ENCODE measurements at places on chromosomes 6 and 20.

- H3K36me3 ChIP-seq: no peaks in the 10 kb centered on the region
- H3K27ac ChIP-seq: no peak overlapping the region
- peaks cover 7% of the 10 kb centered on the region for H3K27me3 ChIP-seq
- no peak overlapping the region for H3K4me3 ChIP-seq
- no peaks in the 10 kb centered on the region for H3K4me1 ChIP-seq
These were observed 19.7 kb upstream of the MDFI start for GRCh38 chr6:41618598-41618997.

DNA sequence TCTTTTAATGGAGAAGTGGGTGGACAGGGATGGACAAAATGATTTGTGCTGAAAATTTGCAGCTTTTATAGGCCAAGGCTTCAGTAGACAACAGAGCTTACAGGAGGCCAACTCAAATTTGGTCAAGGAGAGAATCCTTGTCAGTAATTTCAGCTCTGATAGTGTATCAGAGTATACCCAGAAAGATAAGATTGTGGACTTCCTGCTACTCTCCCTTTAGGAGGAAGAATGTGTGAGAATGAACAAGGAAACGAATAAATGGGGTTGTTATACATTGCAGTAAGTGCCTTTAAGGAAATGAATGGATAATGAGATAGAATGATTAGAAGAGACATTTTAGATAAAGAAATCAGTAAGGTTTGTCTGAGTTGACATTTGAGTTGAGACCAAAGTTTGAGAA, 519.9 kb downstream of the UTRN start:
- no peaks in the 10 kb centered on the region for H3K27me3 ChIP-seq
- peaks cover 2% of the 10 kb centered on the region for H3K36me3 ChIP-seq
- H3K4me3 ChIP-seq: no peak overlapping the region
- DNase-seq: no peak

DNA sequence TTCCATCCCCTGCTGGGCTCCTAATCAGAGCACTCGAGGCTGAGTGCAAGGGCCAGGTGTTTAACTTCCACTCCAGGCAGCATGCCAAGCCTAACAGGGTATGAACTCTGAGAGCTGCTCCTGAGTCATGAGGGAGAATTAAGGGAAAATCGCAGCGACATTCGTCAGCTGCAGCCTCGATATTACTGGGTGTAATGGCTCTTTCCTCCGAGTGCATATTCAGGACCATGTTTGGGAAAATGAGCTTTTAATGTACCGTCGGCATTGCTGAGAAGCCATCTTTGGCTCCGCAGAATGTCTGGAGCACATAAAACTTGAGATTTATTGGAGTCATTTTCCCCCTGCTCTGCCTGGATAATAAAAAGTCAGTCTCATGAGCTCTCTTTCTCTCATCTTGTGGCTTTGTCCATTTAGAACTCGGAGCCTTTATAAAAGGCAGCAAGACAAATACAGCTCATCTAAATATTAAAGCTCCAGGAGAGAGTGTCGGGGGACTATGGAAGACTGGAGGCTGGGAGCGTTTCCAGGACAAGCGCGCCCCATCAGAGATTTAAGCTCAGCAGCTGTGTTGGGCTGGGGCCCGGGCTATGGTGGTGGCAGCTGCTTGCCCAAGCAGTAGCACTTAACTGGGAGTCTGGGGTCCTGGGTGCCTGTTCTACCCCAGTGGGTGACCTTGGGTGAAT, 103.7 kb downstream of the TOX2 start:
- H3K4me1 ChIP-seq: peaks cover 8% of the 10 kb centered on the region
- no peak overlapping the region for H3K27ac ChIP-seq
- no peak overlapping the region for H3K4me3 ChIP-seq

DNA sequence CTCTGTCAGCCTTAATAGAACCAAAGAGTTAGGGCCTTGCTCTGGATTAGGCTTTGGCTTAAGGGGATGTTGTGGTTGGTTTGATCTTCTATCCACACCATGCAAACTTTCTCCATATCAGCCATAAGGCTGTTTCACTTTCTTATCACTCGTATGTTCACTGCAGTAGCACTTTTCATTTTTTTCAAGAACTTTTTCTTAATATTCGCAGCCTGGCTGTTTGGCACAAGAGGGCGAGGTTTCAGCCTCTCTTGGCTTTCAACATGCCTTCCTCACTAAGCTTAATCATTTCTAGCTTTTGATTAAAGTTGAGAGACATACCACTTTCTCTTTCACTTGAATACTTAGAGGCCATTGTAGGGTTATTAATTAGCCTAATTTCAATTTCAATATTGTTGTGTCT, 193.1 kb downstream of the NRN1 start:
- H3K4me1 ChIP-seq: no peaks in the 10 kb centered on the region
- H3K27me3 ChIP-seq: no peaks in the 10 kb centered on the region
- no peak overlapping the region for H3K4me3 ChIP-seq
- H3K27ac ChIP-seq: no peak overlapping the region
- H3K36me3 ChIP-seq: no peaks in the 10 kb centered on the region
- DNase-seq: no peak

- no peaks in the 10 kb centered on the region for H3K27me3 ChIP-seq
- no peak for DNase-seq
- H3K4me3 ChIP-seq: no peak overlapping the region
- H3K36me3 ChIP-seq: no peaks in the 10 kb centered on the region
These were observed 467.4 kb upstream of the PLCB4 start for GRCh38 chr20:8601542-8601912.

GRCh38 chr20:56519551-56519950, 5.0 kb upstream of the FAM209A start:
- no peaks in the 10 kb centered on the region for H3K4me1 ChIP-seq
- peaks cover 43% of the 10 kb centered on the region for H3K36me3 ChIP-seq
- H3K4me3 ChIP-seq: no peak overlapping the region
- H3K27ac ChIP-seq: no peak overlapping the region
- no peaks in the 10 kb centered on the region for H3K27me3 ChIP-seq
- no peak for DNase-seq

DNA sequence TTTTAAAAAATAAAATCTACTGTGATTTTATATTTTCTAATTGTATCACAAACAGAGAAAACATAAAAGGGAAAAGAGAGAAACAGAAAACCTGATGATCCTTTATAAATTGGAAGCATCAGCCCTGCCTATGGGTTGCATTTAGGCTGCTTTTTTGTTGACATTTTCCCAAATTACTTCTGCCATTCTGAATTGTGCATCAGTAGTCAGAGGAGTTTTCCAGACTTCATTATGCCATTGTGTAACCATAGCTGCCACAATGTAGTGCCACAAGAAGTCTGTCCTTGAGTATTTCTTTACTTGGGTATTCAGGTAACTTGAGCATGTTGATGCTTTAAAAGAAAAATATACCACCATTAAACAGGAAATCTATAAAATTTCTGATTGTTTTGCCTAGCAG, 130.3 kb downstream of the HACE1 start:
- no peaks in the 10 kb centered on the region for H3K27me3 ChIP-seq
- H3K4me3 ChIP-seq: no peak overlapping the region
- no peak overlapping the region for H3K27ac ChIP-seq
- no peak for DNase-seq
- H3K36me3 ChIP-seq: no peaks in the 10 kb centered on the region

DNA sequence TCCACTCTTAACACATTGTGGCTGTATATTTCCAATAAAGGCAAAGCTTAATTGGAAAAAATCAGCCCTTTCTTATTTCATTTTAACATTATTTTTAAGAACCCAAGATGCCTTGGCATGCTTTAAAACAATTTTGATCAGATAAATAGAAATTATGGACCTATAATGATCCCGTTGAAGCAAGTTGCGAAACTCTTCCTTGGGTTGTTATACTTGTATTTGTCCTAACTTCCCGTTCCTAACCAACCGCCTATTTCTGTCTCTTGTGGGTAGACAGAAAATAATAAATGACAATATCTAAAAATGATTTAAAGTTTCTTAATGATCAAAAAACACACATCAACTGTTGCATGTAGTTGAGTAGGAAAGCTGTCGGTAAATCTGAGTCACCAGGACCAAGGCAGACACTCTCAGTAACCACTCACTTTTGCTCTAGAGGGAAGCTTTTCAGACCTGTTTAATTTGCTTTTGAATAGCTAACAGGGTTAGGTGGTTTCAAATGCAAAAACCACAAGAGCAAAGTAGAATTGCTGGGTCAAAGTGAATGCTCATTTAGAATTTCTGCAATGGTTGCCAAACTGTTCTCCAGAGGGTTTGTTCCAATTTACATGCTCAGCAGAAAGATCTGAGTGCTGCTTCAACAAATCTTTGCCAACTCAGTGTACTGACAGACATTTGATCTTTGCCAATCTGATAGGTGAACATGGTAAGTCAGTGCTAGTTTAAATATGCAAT, 34.2 kb upstream of the KCNK5 start:
- no peak for DNase-seq
- peaks cover 4% of the 10 kb centered on the region for H3K27me3 ChIP-seq
- no peaks in the 10 kb centered on the region for H3K36me3 ChIP-seq
- H3K4me1 ChIP-seq: peaks cover 16% of the 10 kb centered on the region

- DNase-seq: no peak
- no peaks in the 10 kb centered on the region for H3K36me3 ChIP-seq
- no peak overlapping the region for H3K4me3 ChIP-seq
- H3K27me3 ChIP-seq: peaks cover 5% of the 10 kb centered on the region
- H3K27ac ChIP-seq: no peak overlapping the region
These were observed 86.7 kb upstream of the STMND1 start for GRCh38 chr6:17015144-17015543.

DNA sequence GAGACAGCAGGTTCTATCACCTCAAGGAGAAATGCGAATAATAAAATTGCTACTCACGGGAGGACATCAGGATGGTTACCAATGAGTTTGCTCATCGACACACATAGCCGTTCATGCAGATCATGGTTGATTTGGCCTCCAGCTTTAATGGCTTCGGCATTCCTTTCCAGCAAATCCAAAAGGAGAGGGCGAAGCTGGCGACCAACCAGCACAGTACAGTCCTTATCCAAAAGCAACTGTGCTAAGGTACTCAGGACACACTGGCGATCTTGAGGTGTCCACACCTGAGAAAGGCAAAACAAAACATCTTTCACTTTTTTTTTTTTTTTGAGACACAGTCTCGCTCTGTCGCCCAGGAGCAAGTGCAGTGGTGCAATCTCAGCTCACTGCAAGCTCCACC, 16.3 kb downstream of the MDN1 start:
- no peaks in the 10 kb centered on the region for H3K4me1 ChIP-seq
- no peak overlapping the region for H3K27ac ChIP-seq

GRCh38 chr6:5084781-5085647, at the start of gene PPP1R3G:
PPP1R3G (plus strand) TSS chr6:5085341; CDS start chr6:5085486, 145 bp downstream.
- H3K4me1 ChIP-seq: peaks cover 14% of the 10 kb centered on the region
- peaks cover 27% of the 10 kb centered on the region for H3K27me3 ChIP-seq
- H3K36me3 ChIP-seq: no peaks in the 10 kb centered on the region
- peak within 1 kb of the TSS; percentile 63 for H3K27ac ChIP-seq
- peak within 1 kb of the TSS; percentile 65 for H3K4me3 ChIP-seq

DNA sequence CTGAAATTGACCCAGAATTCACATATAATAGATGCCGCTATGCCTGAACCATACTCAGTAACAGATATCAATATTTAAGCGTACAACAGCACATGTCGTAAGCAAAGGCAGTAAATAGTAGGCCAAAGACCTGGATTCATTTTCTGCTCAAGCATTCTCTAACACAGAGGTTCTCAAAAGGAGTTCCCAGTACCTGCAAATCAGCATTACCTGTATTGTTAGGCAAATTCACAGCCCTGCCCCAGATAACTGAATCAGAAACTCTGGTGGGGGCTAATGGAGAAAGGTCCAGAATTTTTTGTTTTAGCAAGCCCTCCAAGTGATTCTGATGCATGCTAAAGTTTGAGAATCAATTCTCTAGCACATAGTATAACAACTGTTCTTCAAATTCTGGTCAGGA, 36.0 kb downstream of the RSPO3 start:
- H3K27me3 ChIP-seq: no peaks in the 10 kb centered on the region
- no peak overlapping the region for H3K4me3 ChIP-seq
- DNase-seq: no peak

DNA sequence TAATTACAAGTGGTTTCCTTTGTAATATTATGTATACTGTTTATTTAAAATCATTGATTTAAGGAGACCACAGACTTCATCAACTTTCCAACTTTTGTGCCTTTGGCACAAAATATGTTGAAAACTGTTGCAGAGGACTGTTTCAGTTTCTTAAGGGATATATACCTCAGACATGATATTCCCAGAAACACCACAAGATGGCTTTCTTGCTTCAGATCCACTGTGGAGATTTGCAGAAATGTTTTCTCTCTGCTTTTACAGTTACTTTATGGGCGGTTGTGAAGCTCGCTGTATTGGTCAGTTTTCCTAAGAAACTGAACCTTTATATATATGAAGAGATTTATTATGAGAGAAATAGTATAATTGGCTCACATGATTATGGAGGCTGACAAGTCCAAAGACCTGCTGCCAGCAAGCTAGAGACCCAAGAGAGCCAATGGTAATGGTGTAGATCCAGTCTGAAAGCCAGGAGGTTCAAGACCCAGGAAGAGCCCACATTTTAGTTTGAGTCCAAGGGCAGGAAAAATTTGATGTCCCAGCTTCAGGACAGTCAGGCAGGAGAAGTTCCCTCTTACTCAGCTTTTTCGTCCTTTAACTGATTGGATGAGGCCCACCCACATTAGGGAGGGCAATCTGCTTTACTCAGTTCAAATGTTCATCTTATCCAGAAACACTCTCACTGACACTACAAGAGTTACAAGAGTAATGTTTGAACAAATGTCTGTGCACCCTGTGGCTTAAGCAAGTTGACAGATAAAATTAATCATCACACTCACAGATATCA, 12.8 kb downstream of the ME1 start:
- no peak overlapping the region for H3K27ac ChIP-seq
- DNase-seq: peak; percentile 45
- H3K4me1 ChIP-seq: peaks cover 11% of the 10 kb centered on the region
- H3K27me3 ChIP-seq: no peaks in the 10 kb centered on the region
- no peaks in the 10 kb centered on the region for H3K36me3 ChIP-seq
- no peak overlapping the region for H3K4me3 ChIP-seq

DNA sequence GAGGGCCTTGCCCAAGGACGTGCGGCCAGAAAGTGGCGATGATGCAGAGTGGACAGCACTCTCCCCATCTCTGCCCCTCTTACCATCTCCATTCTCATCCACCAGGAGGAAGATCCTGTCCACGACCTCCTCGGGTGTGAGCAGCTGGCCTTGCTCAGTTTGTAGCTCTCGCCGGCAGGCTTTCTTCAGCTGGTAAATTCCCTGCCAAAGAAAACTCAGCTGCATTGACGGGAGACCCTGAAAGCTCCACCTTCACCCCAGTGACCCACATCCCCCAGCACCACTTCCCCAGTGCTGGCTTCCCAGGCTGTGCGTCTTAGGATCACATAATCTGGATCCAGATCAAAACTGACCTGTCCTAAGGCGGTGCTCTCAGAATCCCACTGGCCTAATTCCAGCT, 9.2 kb downstream of the GUCA1B start:
- H3K36me3 ChIP-seq: no peaks in the 10 kb centered on the region
- no peak for DNase-seq
- no peak overlapping the region for H3K4me3 ChIP-seq
- H3K4me1 ChIP-seq: no peaks in the 10 kb centered on the region

GRCh38 chr20:44990425-44990824, 24.1 kb downstream of the STK4 start:
- H3K36me3 ChIP-seq: peaks cover 9% of the 10 kb centered on the region
- H3K4me1 ChIP-seq: no peaks in the 10 kb centered on the region
- no peak for DNase-seq
- H3K27me3 ChIP-seq: no peaks in the 10 kb centered on the region

Data from large intestine (tissue), 12 donors.